HFFc6 (cell line): ENCODE measurements at places on chromosomes 7 and 10. TPM values are rescaled to one million over a fixed set of nuclear protein-coding genes. Genes with fewer than 3 reads are reported as not detected.

DNA sequence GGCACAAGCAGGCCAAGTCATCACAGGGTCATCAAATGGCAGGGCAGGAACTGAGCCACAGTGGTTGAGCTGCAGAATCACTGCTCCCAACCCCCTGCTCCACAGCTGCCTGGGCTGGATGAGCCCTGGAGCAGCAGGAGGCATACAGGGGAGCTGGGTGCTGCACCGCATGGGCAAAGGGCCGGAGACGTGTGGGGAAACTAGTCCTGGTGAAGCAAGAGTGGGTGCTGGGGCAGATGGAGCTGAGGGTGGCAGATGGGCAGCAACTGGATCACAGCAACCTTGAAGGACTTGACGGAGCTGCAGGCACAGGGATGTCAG lies 16.0 kb upstream of the VOPP1 start:
- H3K36me3 ChIP-seq = no peaks in the 10 kb centered on the region
- no peak for DNase-seq
- H3K27ac ChIP-seq = no peak overlapping the region
- H3K27me3 ChIP-seq = peaks cover 15% of the 10 kb centered on the region
- peaks cover 24% of the 10 kb centered on the region for H3K4me1 ChIP-seq

Gene RNF32
- total RNA-seq = 1.5 to 1.8 TPM (median 1.7 TPM) in 3 replicates

DNA sequence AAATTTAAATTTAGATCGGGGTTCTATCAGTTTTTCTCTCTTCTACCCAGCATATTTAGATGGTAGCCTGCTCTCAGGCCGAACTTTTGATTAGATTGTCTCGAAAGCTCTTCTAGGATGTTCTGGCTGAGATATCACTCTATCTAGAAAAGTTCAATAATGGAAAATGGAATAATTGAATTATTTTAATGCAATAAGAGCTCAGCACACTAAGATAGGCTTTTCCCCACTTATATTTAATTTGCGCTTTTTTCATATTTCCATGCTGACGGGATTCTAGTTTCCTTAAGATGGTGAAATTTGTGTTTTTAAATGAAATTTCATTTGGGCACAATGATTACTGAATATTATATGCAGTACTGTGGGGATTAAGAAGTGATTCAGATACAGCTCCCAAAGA lies 73.7 kb downstream of the PIK3CG start:
- no peaks in the 10 kb centered on the region for H3K4me1 ChIP-seq
- peaks cover 6% of the 10 kb centered on the region for H3K27me3 ChIP-seq
- H3K36me3 ChIP-seq = no peaks in the 10 kb centered on the region
- H3K4me3 ChIP-seq = no peak overlapping the region
- no peak for DNase-seq
- H3K27ac ChIP-seq = no peak overlapping the region

DNA sequence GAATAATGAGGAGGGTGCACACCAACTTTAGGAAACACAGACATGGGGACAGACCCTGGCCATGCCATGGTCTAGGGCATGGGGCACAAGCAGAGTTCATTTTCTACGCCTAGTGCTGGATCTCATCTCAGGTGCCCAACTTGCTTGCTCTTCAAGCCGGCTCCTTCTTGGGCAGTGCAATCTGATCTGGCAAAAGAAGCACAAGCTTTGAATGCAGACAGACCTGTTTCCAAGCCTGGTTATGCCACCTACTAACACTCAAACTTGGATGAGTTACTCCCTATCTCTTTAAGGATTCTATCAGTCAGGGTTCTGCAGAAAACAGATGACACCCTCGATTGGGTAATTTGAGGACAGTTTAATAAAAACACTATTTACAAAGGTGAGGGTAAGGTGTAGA lies 34.9 kb upstream of the WAPL start:
- peaks cover 21% of the 10 kb centered on the region for H3K27me3 ChIP-seq
- H3K36me3 ChIP-seq = no peaks in the 10 kb centered on the region
- no peak for DNase-seq
- H3K4me1 ChIP-seq = peaks cover 17% of the 10 kb centered on the region

DNA sequence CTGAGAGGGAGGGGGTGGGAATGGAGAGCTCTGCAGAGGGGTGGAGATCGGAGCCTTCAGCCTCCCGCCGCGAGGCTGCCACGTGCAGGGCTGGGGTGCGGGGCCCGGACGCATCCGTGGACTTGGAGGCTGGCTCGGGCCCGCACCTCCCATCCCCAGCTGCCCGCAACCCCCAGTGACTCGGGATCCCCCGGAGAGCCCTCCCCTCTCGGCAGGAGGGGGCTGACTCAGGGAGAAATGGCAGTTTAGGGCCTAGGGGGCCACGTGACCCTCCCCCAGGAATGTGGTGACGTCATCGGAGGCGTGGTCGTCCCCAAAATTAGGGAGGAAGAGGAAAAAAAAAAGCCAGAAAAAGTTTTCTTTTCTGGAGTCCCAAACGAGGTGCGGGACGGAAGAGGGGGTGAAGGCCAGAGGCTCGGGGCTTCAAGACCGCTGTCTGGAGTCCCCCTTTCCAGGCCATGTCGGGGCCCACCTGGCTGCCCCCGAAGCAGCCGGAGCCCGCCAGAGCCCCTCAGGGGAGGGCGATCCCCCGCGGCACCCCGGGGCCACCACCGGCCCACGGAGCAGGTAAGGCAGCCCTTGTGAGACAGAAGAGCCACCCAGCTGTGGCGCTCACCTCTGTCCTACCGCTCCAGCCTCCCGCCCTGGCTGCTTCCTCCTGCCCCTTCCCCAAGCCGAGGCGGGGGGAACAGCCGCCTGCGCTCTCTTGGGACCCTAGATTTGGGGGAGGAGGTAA lies at the start of gene TRIP6:
Gene TRIP6 (plus strand): TSS at position 348 of the 736 bp plus-strand sequence. CDS start 111 bp downstream, at position 459.
- peak within 1 kb of the TSS; percentile 95 for H3K27ac ChIP-seq
- H3K27me3 ChIP-seq = peaks cover under 1% of the 10 kb centered on the region; the same call in 1 of the 2 replicates
- peak within 1 kb of the TSS; percentile 96 for H3K4me3 ChIP-seq

Gene ZPBP
- not detected in 2 replicates for total RNA-seq

GRCh38 chr10:127462643-127463295 lies 86.3 kb upstream of the NPS start:
- no peaks in the 10 kb centered on the region for H3K4me1 ChIP-seq
- no peak for DNase-seq
- no peak overlapping the region for H3K4me3 ChIP-seq
- H3K27ac ChIP-seq = no peak overlapping the region
- H3K27me3 ChIP-seq = peaks cover 14% of the 10 kb centered on the region

DNA sequence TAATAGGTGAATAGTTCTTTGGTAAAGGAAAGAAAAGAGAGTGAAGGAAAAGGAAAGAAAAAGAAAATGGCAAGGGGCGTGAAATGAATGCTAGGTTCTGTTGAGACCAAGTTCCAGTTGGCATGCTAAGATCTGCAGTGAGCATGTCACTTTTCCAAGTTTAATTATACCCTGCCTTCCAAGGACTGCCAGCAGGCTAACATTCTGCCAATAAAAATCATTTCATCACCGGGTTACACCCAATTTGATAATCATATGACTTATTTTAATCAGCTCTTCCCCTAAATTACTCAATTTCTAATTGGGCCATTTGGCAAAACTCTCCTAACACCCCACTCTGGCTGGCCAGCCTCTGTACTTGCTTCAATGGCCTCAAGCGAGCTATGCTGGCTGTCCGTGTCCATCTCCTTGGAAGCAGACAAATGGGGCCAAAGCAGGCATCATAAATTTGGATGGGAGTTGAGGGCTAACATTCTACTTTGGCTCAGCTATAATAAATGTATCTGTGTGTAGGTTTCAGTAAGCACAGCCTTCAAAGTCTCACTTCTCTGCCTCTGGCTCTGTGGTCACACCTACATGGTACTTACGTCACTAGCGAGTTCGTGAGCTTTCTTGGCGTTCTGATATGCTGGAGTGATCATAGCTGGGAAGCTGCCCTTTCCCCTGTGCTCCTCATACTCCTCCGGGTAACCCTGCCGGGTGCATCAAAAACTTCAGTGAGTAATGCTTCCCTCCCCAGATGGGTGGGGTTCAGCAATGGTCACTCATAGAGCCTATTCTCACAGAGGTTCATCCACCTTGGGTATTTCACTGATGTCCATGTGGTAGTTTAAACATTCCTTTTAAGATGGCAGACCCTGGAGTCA lies 17.3 kb downstream of the NRAP start:
- H3K27ac ChIP-seq = no peak overlapping the region
- H3K27me3 ChIP-seq = peaks cover 15% of the 10 kb centered on the region; the same call in 1 of the 2 replicates
- DNase-seq = no peak
- H3K4me1 ChIP-seq = peaks cover 10% of the 10 kb centered on the region
- no peak overlapping the region for H3K4me3 ChIP-seq

DNA sequence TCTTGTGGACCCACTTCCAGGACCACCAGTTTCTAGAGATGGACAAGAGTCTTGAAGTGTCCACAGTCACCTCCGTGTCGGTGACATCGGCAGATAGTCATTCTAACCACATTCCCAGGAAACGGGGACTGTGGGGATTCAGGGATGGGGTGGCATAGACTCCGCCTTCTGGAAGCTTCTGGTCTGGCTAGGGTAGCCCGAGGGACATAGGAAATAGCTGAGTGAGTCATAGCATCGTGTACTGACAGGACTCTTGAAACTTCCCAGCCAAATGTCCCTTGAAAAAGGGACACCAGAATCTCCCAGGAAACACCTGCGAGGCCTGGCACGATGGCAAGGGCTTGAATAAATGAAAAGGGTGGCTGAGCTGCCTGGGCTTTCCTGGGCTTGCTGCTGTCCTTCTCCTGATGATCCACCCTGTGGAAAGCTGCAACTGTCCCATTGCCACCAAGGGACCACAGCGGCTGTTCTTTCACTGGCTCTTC lies 84.1 kb upstream of the LRRC4 start:
- H3K27ac ChIP-seq = no peak overlapping the region
- H3K27me3 ChIP-seq = peaks cover 26% of the 10 kb centered on the region
- no peaks in the 10 kb centered on the region for H3K36me3 ChIP-seq
- peak overlapping the region; percentile 6 for H3K4me3 ChIP-seq

Gene RAMP3
- not detected in 3 replicates for total RNA-seq

DNA sequence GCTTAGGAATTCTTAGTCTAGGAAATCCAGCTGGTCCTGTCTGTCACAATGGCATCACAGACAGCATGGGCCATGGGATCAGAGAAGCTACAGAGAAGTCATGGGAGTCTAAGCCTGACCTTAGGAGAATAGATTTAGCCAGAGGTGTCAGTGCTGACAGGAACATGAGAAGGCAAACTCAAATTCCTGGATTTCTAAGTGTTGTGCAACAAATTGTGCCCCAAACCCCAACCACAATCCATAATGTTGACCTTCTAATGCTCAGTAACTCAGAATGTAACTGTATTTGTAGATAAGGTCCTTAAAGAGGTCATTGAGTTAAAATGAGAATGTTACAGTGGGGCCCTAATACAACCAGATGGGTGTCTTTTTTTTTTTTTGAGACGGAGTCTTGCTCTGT lies 95.9 kb upstream of the RHOBTB1 start:
- H3K36me3 ChIP-seq = no peaks in the 10 kb centered on the region
- no peak for DNase-seq
- H3K4me3 ChIP-seq = no peak overlapping the region
- no peak overlapping the region for H3K27ac ChIP-seq
- H3K27me3 ChIP-seq = peaks cover 11% of the 10 kb centered on the region
- no peaks in the 10 kb centered on the region for H3K4me1 ChIP-seq

Gene LLCFC1
- not detected in 3 replicates for total RNA-seq

Gene RAPGEF5
- total RNA-seq = 0.44 to 1.6 TPM (median 1.1 TPM) in 3 replicates

DNA sequence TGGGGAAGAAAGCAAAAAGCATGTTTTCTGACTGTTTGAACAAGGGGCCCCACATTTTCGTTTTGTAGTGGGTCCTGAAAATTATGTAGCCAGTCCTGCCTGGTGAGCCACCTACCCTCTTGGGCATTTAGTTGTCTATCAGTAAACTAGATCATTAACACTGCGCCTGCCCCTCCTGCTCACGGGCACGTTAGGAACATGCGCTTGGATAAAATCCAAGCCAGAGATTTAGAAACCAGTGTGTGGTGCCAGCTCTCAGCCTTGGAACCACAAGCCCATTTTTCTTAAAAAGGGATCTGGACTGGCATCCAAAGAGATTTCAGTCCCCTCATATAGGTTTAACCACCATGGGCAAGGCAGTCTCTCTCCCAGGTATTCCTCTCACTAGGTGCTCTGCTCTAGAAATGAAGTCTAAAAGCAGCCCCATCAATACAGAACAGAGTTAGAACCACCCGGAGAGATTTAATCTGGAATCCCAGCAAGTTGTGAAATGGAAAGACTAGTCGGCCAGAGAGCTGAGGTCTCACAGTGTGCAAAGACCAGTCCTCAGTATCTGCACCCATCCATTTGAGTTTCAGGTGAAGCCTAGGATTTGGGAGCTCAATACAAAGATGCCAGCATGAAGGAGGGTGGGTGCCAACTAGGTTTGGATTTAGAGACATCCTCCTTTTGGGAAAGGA lies 123.9 kb upstream of the TCF7L2 start:
- no peak overlapping the region for H3K27ac ChIP-seq
- H3K4me1 ChIP-seq = peaks cover 8% of the 10 kb centered on the region
- H3K36me3 ChIP-seq = no peaks in the 10 kb centered on the region
- peaks cover 3% of the 10 kb centered on the region; the same call in 1 of the 2 replicates for H3K27me3 ChIP-seq
- DNase-seq = no peak
- no peak overlapping the region for H3K4me3 ChIP-seq

DNA sequence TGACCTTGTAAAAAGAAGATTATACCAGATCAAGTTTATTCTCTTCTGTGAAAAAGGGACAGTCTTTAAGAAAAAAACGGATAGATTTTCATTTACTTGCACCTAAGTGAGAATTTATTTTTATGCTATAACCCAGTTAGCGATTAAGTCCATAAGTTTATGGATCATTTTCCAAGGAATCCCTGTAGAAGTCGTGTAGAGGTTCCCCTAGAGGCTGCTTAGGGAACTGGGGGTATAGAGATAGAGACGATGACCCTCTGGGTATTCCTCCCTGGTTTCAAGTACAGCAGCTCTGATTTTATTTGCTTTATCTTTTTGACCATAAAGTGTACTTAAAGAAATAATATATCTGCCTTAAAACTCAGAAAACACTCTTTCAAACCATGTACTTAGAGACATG lies 648.4 kb upstream of the LRRTM3 start:
- no peaks in the 10 kb centered on the region for H3K36me3 ChIP-seq
- no peak for DNase-seq
- no peaks in the 10 kb centered on the region; the same call in 1 of the 2 replicates for H3K27me3 ChIP-seq

DNA sequence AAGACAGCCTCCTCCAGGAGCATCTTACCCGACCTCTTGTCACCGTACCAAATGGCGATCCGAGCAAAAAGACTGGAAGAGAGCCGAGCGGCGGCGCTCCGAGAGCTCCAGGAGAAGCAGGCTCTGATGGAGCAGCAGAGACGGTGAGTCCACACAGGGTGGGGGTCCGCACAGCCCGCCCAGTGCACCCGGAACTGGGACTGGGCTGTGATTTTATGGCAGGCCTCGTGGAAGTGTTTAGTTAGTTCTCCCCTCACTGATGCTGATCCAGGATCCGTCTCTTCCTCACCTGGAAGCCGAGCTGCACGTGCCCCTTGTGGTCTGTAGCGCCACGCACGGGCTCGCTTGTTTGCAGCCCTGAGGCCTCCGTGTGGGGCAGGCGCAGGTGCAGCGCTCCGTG lies 19.6 kb downstream of the LRRC27 start:
- no peak for DNase-seq
- no peaks in the 10 kb centered on the region for H3K36me3 ChIP-seq

DNA sequence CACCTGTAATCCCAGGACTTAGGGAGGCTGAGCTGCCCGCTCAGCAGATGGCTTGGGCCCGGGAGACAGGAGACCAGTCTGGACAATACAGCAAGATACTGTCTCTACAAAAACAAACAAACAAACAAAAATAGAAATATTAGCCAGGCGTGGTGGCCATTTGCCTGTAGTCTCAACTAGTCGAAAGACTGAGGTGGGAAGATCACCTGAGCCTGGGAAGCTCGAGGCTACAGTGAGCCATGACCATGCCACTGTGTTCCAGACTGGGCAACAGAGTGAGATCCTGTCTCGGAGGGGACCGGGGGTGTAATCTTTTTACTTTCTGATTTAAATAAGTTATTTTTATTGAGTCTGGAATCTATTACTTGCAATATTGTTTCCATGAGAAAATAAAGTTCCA lies 274.6 kb downstream of the PARD3 start:
- no peaks in the 10 kb centered on the region for H3K36me3 ChIP-seq
- H3K4me1 ChIP-seq = peaks cover 25% of the 10 kb centered on the region
- H3K4me3 ChIP-seq = no peak overlapping the region
- DNase-seq = no peak
- H3K27me3 ChIP-seq = no peaks in the 10 kb centered on the region
- H3K27ac ChIP-seq = no peak overlapping the region
